Globus pallidus (tissue), 1 donor: ENCODE measurements at places on chromosomes 12 and 14.

GRCh38 chr12:79453820-79454219 lies 236.9 kb downstream of the PAWR start:
- DNase-seq, result no peak

DNA sequence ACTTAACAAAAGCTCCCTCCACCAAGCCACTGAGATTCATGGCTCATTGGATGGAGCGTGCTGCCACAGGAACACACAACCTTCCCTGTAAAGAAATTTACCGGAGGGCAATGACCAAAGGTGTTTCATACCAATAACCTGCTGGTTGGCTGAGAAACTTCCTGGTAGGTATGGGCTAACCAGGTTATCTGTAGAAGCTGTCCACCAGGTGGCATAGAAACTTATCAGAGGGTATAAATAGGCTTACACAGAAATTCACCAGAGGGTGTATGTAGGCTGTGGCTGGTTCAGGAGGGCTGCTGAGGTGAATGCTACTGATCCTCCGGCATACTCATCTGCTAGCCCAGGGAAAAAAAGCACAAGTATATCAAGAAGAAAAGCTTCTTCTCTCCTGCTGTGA lies 27.1 kb upstream of the MTERF2 start:
- no peak for DNase-seq

DNA sequence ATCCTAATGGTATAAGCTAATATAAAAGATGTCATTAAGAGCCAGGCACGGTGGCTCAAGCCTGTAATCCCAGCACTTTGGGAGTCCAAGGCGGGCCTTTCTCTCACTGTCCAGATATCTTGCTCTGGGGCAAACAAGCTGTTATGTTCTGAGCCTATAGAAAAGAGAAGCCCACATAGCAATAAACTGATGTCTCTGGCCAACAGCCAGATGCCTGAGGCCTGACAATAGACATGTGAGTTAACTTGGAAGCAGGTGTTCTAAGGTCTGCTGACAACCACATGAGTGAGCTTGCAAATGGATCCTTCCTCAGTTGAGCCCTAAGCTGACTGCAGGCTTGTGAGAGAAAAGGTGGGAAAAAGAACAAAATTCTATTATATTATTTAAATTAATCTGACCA lies 25.0 kb downstream of the YAF2 start:
- no peak for DNase-seq

DNA sequence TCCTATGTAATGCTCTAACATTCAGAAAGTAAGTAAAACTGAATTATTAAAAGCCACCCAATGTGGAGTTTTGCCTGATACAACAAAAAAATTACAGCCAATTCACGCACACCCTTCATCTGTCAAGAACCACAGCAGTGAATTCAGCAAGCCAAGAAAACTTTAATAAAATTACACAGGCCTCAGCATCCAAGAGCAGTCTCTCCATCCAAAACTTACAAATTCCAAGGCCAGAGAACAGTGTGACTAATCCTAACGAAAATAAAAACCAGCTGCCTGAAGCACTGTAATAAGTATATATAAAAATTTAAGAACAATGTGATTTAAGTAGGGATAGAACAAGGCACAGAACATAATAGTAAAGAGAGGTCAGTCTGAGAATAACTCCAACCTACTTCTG lies 54.2 kb downstream of the SIX6 start:
- DNase-seq, result no peak
